ENCODE measurements at places on chromosomes 13 and 19.

- peak; percentile 90 for DNase-seq
Measured at GRCh38 chr13:31945202-31945961, 86.2 kb upstream of the FRY start.

DNA sequence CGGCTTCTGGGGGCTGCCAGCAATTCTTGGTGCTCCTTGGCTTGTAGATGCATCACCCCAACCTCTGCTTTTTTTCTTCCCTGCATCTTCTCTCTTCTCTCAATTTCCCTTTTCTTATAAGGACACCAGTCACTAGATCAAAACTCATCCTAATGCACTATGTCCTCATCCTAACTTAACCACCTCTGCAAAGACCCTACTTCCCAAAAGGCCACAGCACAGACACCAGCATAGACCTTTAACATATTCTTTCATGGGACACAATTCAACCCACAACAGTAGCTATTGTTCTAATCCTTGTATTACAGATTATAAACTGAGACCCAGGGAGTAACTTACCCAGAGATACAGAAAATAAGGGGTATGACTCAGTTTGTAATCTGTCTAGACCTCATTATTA lies 47.0 kb downstream of the RUBCNL start:
- DNase-seq: no peak

- DNase-seq: no peak
Measured at GRCh38 chr19:37989855-37990254, 82.8 kb downstream of the SIPA1L3 start.

- DNase-seq: peak; percentile 90
Measured at GRCh38 chr13:104740641-104741222, 1674.5 kb upstream of the SLC10A2 start.

GRCh38 chr19:2616741-2617392 lies 85.6 kb downstream of the GNG7 start:
- no peak for DNase-seq

GRCh38 chr13:53920916-53921315 lies 892.3 kb downstream of the OLFM4 start:
- no peak for DNase-seq

GRCh38 chr13:103002279-103002678 lies 63.9 kb downstream of the SLC10A2 start:
- no peak for DNase-seq

DNA sequence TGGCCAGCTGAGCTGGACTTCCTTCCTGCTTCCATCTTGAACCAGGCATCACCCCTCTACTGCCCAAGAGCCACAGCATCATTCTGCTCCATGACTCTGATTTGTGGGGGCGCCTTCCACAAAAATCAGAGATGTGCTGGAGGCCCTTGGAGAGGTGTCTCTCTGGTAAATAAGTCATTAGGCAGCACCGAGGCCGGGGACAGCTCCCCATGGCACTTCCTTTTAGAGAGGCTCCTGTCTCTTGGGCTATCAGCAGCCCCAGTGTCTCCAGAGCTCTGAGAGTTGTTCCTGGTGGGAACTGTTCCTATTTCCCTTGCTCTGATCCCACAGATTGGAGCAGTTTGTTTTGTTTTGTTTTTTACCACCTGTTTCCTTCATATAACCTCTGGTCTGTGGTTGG lies 19.9 kb downstream of the NWD1 start:
- DNase-seq: no peak

GRCh38 chr19:43532571-43532961 lies 422 bp upstream of the ZNF575 start:
- DNase-seq: no peak

DNA sequence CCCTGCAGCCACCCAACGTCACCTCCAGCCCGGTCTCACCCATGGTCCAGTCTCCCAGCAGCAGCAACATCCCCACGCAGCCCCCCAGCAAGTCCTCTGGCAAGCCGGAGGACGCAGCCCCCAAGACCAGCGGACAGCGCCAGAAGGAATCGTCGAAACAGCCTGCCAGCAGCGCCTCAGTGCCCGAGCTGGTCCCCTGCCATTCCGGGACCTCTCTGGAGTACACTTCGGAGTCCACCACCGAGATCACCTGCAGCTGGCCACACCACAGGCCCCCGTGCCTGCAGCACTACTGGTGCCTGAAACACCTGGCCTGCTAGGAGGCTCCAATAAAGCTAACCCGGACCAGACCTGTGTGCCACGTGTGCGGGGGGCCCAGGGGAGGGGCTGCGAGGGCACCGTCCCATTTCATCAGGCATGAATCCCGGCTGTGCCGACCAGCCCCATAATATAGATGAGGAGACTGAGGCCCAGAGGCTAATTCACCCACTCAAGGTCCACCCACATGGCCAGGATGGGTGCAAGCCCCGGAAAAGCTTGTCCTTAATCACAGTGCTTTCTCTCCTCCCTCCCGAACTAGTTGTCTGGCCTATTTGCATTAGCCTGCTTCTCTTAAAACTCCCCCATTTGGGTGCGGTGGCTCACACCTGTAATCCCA lies 6.7 kb downstream of the REEP6 start:
- no peak for DNase-seq

- no peak for DNase-seq
Measured at GRCh38 chr13:35920816-35921215, 210.4 kb downstream of the DCLK1 start.

DNA sequence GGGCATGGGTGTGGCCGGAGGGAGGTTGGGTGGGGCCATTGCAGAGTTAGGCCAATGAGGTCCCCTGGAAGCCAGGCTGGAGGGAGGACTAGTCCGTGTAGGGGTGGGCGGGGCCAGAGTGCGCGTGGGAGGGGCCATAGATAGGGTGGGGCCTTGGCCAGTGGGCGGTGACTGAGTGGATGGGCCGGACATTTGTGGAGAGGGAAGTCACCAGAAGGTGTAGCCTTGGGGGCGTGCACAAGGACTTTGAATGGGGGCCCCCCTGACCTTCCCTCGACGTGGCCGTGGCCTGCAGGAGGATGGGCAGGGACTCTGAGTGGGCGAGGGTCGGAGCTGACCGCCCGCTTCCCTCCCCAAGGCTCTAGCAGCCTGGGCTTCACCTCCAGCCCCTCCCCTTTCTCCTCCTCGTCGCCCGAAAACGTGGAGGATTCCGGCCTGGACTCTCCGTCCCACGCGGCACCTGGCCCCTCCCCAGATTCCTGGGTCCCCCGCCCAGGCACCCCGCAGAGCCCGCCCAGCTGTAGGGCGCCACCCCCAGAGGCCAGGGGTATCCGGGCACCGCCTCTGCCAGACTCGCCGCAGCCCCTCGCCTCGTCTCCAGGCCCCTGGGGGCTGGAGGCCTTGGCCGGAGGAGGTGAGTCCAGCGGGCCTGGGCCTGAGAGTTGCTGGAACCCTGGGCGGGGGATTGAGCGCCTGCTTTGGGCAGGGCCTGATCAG lies 16.5 kb upstream of the B3GNT3 start:
- no peak for DNase-seq

- DNase-seq: peak; percentile 93
Measured at GRCh38 chr13:66977161-66977560, 253.0 kb downstream of the PCDH9 start.

DNA sequence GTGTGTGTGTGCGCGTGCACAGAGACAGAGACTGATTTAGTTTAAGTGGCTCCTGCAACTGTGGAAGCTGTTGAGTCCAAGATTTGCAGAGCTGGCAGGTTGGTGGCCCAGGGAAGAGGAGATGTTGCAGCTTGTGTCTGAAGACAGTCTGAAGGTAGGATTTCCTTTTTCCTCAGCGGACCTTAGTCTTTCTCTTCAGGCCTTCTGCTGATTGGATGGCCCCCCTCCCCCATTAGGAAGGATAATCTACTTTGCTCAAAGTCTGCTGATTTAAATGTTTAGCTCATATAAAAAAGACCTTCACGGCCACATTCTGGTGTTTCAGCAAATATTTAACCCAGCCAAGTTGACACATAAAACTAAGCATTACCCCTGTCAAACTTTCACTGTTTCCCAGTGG lies 84.3 kb downstream of the SLC15A1 start:
- no peak for DNase-seq

- no peak for DNase-seq
Measured at GRCh38 chr13:78743973-78744372, 85.0 kb upstream of the OBI1 start.

DNA sequence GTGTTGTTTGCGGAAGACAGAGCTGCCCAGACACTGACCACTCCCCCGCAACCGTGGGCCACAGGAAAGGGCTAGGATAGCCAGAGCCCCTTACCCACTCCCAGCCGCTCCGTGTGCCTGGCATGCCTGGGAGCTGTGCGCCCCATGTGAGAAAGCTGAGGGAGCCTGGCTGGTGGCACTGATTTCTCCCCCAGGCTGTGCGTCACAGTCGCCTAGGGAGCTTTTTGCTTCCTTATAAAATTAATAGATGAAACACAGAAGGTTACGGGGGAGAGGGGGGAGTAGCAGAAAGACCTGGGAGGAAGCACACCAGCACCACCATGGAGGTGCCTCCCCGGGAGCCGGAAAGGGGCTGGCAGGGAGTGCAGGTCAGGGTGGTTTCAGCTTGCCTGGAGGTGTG lies 24.7 kb downstream of the DPF1 start:
- DNase-seq: no peak

DNA sequence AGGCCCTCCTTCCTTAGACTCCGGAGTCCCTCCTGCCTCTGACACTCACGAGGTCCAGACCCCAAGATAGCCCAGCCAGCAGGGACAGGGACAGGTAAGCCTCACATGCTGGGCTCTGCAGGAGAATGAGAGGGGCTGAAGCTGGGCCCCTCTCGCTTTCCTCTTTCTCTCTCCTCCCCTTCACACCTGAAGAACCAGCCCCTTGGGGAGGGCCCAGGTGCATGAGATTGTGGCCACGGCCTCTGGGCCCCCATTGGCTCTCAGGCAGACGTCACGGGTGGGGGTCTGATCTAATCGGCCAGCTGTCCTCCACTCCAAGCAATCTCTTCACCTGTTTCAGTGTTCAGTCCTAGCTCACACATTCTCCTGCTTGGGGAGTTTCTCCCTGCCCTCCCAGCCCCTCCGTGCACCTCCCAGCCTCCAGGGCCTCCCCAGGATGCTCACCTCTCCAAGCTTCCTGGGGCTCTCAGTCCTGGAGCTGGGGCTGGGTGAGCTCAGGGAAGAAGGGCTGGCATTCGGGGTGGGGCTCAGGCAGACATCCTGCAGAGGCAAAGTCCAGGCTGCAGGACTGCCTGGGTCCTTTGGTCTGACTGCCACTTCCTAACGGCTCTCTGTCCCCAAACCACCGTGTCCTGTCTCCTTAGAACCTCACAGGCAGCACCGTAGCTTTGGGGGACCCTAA lies 2.8 kb downstream of the TMEM150B start:
- no peak for DNase-seq

GRCh38 chr13:40087091-40088002 lies 431.9 kb downstream of the COG6 start:
- DNase-seq: peak; percentile 74

DNA sequence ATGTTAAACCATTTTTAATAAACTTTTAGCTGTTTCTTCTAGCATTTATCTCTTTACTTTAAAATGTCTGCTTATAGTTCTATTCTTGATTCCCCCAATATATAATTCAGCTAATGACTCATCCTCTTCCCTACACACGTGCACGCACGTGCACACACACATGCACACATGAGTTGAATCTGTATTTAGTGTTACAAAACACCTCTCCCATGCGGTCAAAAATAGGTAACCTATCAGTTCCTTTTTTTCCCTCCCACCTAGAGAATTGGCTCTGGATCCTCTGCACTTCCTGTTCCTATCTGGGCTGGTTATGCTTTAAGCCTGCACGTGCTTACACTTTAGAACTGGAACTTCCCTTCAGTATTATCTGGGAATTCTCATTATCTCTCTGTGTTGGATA lies 144.1 kb downstream of the PAN3 start:
- DNase-seq: no peak

GRCh38 chr13:58744686-58745085 lies 1113.1 kb downstream of the PCDH17 start:
- no peak for DNase-seq

GRCh38 chr13:32229443-32229842 lies 85.7 kb downstream of the ZAR1L start:
- DNase-seq: peak; percentile 99

- DNase-seq: no peak
Measured at GRCh38 chr19:1446713-1447481, 3.0 kb upstream of the APC2 start.
